ENCODE measurements at places on chromosomes 1 and 21.

DNA sequence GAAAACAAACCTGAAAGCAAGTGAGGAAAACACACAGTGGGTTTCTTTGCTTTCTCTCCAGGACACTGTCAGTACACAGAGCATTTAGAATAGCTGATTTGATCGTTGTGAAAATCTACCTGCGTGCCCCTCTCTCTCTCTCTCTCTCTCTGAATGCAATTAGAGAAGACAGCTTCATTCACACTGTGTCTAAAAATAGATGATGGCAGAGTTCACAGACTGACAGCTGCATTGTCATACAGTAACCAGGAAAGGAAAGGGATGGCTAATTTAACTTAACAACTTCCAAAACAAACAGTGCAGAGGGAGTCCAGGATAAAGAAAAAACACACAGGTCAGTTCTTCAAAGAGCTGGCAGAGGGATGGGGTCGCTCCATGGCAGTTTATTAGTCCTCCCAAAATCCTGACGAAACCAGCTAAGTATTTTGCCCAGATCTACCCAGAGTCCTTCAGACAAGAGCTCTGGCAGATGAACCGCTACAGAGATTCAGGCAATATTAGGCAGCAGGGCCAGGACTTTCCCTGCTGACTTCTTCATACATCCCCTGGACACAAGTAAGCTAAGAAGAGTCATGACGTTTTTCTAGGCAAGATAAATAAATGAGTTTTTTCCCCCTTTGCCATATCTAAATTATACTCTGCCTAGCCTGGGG lies 58.9 kb downstream of the WLS start:
- no peak for DNase-seq

DNA sequence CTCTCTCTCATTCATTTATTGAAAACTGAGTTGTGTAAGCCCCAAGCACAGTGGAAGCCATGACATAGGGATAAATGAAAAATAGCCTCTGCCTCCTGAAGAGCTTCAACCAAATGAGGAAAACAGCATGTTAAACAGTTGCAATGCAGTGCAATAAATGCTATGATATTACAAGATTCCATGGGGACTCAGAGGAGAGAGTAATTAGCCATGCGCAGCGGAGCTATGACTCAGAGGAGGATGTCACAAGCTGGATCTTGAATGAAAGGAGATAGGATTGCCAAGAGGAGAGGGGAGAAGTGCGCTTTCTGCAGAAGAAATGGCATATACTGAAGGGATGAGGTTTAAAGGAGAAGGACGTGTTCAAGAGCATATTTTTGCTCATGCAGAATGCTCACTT lies 231.3 kb upstream of the PLXNA2 start:
- no peak for DNase-seq

GRCh38 chr1:70487459-70487815 lies 76.4 kb downstream of the CTH start:
- DNase-seq: no peak

- DNase-seq: no peak
These were observed 49.6 kb downstream of the ABCA4 start for GRCh38 chr1:94071391-94071790.

GRCh38 chr1:92186081-92186480 lies 31.6 kb upstream of the C1orf146 start:
- DNase-seq: no peak

GRCh38 chr1:227321035-227321434 lies 2.7 kb upstream of the CDC42BPA start:
- no peak for DNase-seq

- DNase-seq: no peak
These were observed 93.4 kb upstream of the F3 start for GRCh38 chr1:94634977-94635416.

DNA sequence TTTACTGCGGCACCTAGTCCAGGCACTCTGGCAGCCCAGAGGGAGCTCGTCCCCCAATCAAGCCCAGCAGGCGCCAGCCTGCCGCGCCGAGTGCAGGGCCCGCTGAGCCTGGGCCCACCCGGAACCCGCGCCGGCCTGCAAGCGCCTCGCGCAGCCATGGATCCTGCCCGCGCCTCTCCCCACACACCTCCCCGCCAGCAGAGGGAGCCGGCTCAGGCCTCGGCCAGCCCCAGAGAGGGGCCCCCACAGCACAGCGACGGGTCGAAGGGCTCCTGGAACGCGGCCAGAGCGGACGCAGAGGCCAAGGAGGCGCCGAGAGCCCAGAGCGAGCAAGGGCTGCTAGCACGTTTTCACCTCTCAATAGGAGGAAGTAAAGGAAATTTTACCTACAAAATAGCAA lies 767.0 kb downstream of the MRPL39 start:
- DNase-seq: no peak

- no peak for DNase-seq
These were observed 184.4 kb downstream of the NFIA start for GRCh38 chr1:61266738-61267137.
